Amygdala (tissue), 56 donors: ENCODE measurements at places on chromosomes 13 and 19.

GRCh38 chr19:7251494-7251893, 42.7 kb downstream of the INSR start:
- DNase-seq, result no peak

- DNase-seq, result peak; percentile 14
These were observed 34.8 kb upstream of the C1QTNF9 start for GRCh38 chr13:24274452-24275021.

DNA sequence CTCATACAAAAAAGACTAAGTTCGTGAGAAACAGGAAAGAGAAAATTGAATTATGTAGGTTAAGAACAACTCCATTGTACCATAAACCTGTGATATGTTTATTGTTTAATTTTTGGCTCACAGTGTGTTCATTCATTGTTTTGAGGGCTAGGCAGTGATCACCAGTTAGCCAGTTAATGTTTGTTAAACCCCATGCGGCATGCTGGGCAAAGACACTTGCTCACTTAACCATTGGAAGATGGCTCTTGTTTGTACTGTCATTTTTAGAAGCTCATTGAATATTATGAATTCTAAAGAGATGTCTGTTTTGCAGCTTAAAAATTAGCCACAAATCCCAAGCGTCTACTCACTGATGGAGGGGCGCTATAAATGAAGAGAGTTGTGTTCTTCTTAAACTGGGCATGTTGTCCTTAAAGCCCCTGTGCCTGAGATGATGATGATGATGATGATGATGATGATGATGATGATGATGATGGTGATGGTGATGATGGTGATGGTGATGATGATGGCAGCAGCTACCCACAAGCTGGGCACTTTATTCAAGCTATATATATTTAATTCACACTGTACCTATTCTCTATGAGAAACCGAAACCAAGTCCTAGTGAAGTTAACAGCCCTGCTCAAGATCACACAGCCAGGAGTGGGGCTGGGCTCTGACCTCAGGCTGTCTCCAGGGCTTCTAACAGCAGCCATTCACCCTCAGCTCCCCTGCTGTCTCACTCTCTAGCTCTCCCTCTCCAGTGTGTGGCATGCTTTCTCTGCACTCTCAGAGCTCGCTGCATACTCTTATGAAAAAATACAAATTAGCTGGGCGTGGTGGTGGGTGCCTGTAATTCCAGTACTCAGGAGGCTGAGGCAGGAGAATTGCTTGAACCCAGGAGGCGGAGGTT, 169.1 kb downstream of the SHISA2 start:
- DNase-seq, result no peak

DNA sequence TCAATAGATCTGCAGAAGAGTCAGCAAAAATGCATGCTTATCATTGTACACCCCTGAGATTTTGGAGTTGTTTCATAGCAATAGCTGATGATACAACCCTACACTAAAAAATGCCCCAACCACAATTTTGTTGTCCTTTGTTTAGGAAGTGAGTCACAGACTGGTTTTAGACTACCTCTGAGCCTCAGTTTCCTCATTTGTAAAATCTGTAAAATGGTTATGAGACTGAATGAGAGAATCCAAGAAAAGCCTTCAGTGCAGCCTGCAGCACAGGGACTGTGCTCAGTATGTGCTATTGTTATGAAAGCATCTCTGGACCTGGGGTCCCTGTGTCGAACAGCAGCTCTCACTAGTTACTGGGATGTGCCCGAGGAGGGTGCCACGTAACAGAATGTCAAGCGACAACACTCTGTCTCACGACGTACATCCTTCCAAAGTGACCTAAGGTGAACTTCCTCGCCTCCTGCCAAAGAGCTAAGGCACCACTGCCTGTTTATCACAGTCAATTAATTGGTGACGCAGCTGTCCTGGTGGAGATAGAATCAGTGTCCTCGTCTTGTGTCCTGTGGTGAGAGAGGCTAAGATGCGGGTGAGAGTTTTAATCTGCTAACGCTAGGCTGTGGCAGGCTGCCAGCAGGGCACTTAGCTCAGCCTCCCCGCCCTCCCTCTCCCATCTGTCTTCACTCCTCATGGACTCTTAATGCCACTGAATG, 18.1 kb downstream of the DHRS12 start:
- no peak for DNase-seq

GRCh38 chr13:30576528-30576927, 41.2 kb upstream of the USPL1 start:
- DNase-seq, result no peak

GRCh38 chr19:19081642-19082151, 17.9 kb downstream of the SLC25A42 start:
- DNase-seq, result no peak

GRCh38 chr13:78468621-78469020, 134.7 kb downstream of the POU4F1 start:
- no peak for DNase-seq

GRCh38 chr13:46389457-46390451, 2.7 kb upstream of the RUBCNL start:
- peak; percentile 81 for DNase-seq

DNA sequence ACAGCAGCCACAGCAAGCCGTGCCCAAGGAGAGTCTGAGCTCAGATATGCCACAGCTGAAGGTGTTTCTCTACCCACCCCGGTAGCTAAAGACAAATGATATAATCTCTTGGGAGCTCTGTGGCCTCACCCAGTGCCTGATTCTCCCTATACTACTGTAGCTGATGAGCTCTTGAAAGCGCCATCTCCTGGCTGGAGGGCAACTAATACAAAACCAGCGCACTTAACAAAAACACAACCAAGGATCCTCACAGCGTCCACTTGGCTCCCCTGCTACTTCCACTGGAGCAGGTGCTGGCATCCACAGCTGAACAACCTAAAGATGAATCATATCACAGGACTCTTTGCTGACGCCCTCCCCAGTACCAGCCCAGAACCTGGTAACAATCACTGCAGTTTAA, 1212.0 kb downstream of the PCDH17 start:
- no peak for DNase-seq

DNA sequence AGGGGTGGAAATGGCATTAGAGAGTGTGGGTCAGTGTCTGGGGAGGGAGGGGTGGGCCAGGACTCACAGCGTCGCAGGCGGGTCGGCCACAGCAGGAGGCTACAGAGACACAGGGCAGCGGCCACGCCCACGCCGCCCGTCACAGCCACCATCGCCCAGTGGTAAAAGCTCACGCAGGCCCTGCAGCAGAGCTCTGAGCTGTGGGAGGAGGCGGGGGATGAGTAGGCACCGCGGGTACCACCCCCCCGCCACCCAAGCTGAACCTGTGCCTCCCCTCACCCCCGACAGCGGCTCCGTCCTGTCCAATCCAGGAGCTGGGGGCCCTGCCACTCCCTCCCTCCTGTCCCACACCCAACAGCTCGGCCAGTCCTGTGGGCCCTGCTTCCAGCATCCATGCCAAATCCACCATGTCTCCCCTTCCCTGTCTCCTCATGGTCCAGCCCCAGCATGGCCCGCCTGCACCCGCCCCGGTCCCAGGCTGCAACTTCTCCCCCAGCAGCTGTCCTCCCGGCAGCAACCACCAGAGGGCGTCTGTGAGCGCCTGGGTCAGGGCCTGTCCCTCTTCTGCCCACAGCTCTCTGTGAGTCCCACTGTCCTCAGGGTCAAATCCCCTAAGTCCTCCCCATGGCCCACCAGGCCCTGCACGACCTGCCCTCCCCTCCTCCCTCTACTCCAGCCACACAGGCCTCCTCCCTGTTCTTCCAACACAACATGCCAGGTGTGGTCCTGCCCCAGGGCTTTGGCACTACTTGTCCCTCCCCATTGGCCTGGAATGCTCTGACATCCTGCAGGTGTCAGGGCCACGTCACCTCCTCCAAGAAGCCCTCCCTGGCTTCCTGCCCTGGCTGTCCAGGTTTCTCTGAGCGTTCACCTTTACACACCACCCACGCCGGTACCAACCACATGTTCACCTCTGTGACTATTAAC, 6.0 kb downstream of the TEKTIP1 start:
- peak; percentile 78 for DNase-seq

DNA sequence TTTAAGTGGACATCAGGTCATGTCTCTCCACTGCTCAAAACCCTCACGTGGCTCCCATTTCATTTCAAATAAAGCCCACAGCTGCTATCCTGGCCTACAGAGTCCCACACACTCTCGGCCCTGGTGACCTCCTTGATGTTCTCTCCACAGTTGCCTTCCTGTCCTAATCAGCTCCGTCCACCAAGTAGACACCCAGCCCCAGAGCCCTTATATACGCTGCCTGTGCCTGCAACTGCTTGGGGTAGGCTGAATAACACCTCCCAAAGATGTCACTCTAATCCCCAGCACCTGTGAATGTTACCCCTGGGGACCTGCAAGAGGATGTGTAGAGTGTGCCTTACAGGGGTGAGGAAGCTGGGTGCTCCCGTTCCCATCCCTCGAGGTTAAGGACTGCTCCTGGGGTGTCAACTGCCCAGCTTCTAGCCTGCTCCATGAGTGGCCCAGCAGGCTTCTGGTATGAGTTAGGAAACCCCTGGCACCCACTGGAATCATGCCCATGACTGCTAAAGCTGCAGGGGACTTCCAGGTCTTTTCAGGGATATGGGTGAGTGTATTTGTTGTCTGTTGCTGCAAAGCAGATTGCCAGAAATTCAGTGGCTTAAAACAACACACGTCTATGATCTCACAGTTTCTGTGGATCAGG, 6.0 kb downstream of the FAM187B start:
- no peak for DNase-seq

DNA sequence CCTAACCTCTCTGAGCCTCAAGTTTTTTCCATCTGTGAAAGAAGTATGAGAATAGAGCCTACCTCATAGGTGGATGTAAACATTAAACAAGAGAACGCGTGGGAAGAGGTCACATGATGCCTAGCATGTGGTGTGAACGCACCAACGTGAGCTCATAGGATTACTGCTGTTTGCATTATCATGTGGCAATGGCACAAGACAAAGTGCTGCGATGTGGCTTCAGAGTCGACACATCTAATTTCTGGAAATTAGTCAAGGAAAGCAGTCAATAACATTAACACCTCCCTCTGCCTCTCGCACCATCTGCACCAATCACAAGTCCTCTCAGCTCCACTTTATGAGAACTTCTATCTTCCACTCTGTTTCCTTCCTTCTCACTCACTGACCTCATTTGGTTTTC, 489.7 kb downstream of the COG6 start:
- DNase-seq, result no peak

DNA sequence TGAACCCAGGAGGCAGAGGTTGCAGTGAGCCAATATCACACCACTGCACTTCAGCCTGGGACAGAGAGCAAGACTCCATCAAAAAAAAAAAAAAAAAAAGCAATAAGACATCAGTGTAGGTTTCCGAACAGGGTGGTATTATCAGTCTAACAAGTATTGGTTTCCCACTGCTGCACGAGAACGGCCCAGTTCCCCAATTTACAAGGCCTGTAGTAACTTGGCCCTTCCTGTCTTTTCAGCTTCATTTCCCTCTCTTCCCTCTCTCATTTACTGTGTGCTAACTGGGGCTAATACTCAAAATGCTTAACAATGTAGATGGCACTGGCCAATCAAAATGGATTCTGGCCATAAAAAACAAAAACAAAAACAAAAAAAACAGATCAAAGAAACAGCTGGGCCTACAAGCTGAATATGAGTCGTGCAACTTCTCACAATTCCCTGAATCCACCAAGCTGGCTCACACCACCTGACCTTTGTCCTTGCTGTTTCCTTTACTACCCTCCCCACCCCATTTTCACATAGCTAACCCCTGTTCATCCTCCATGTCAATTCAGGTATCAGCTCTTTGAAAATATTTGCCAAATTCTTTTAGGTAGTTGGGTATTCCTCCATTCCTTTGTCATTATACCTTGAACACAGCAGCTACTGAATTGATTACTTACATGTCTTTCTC, 2.4 kb downstream of the TEX101 start:
- no peak for DNase-seq

GRCh38 chr13:24741016-24741662, 22.8 kb upstream of the RNF17 start:
- no peak for DNase-seq

- no peak for DNase-seq
These were observed 25.1 kb downstream of the TMPRSS9 start for GRCh38 chr19:2385053-2385721.
